ENCODE measurements at places on chromosomes 11 and 22.

- no peak for DNase-seq
These were observed 22.1 kb downstream of the SRPRA start for GRCh38 chr11:126246636-126247035.

- DNase-seq: no peak
These were observed 1455.3 kb downstream of the BRD1 start for GRCh38 chr22:48372390-48372789.

- DNase-seq: no peak
These were observed 2.6 kb downstream of the TMPRSS4 start for GRCh38 chr11:118079491-118079890.

GRCh38 chr11:26830757-26831156, 108.9 kb upstream of the SLC5A12 start:
- DNase-seq: no peak

All from SHP77 (cell line).